HS-5 (cell line): ENCODE measurements at places on chromosomes 12 and 14.
A peak's percentile ranks its signal among the peaks of the same experiment; 100 is the strongest.

- DNase-seq: no peak
Observed at GRCh38 chr14:100674897-100675619, 51.6 kb upstream of the DLK1 start.

GRCh38 chr12:13199592-13199991 is 3.1 kb downstream of the EMP1 start:
- DNase-seq: no peak

DNA sequence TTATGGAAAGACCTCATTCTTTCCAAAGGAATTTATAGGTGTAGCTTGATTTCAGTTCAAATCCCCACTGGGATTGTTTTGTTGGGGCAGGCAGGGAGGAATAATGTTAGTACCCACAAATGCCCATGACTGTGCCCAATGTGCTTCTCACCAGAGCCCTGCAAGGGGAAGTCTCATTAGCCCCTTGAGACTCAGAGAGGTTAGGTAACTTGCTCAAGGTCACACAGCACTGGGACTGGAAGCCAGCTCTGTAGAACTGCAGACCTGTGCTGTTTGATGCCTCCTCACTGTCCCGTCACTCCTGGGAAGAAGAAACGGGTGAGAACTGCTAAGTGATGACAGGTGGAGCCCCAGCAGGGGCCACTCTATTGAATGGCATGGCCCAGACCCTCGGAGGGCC is 8.9 kb downstream of the ANKRD9 start:
- DNase-seq: no peak

GRCh38 chr12:61490526-61491498 is 769.4 kb upstream of the USP15 start:
- DNase-seq: peak; percentile 47

DNA sequence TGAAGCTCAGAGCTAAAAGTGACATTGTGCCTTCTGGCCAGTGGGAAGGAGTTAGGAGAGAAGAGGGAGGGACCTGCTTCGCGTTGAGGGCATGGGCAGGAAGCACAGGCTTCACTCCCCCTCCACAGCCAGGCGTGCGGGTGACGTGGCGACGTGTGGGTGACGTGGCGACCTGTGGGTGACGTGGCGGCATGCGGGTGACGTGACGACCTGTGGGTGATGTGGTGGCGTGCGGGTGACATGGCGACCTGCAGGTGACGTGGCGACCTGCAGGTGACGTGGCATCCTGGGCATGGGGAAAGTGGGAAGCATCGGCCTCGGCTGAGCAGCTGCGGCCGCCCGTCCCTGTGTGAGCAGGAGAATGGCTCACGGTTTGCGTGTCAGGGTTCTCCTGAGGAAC is 8.2 kb upstream of the GALNT9 start:
- no peak for DNase-seq

GRCh38 chr14:80215081-80215480 is 3.8 kb upstream of the DIO2 start:
- DNase-seq: no peak

DNA sequence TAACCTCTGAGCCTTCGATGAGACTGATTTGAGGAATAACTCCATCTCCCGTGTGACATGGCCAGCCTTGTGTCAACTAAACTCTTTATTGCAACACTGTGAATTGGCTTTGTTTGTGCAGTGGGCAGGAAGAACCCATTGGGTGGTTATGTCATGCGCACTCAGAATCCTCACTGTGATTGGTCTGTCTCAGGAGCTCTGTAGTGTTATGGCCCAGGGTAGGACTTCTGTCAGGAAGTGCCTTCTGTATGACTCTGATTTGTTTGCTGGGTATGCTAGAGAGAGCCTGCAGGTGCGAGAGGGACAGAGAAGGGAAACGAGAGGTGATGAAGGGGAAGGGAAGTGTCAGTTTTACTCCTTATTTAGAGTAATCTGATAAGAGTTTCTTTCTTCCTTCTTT is 71.5 kb upstream of the DCD start:
- DNase-seq: no peak

GRCh38 chr14:68401855-68402254 is 391.0 kb downstream of the ZFP36L1 start:
- DNase-seq: no peak

DNA sequence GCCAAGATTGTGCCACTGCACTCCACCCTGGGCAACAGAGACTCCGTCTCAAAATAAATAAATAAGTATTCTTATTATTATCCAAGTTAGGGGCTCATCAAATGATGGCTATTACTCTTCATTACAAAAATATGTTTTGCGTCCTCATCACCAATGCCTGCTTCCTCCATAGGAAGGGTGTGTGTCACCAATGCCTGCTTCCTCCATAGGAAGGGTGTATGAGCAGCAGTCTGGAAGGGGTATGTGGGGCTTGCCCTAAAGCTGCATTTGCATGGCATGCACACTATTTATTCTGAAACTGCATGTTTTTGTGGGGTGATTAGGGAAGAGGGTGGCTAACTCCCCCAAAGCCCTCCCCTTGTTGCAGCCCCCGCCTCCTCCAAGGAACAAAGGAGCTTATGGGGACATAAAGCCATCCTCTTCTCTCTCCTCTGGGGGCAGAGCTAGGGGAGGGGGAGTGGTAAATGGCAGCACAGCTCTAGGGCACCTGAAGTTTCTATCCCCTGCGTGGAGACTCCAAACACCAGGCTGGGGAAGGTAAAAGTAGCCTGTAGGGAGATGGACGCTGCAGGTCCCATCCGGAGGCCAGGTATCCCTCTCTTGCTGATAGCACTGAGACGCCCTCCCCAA is 1.3 kb downstream of the CAMKK2 start:
- DNase-seq: no peak

GRCh38 chr12:22255097-22255496 is 79.4 kb downstream of the ST8SIA1 start:
- DNase-seq: no peak

DNA sequence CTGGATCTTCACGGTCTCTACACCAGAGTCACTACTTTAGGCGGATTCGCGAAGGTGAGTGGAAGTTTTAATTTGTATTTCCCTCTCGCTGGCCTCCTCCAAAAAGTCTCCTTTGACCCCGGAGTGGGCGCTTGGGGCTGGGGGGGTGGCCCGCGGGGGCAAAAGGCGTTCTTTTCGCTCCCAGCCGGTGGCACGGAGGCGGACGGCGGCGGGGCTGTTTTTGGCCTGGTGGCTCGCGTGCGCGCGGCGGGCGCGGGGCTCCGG is 510 bp downstream of the ARID2 start:
- DNase-seq: no peak

GRCh38 chr12:67243260-67243659 is 25.9 kb upstream of the CAND1 start:
- DNase-seq: no peak

GRCh38 chr12:90045559-90045958 is 336.9 kb upstream of the ATP2B1 start:
- DNase-seq: no peak

DNA sequence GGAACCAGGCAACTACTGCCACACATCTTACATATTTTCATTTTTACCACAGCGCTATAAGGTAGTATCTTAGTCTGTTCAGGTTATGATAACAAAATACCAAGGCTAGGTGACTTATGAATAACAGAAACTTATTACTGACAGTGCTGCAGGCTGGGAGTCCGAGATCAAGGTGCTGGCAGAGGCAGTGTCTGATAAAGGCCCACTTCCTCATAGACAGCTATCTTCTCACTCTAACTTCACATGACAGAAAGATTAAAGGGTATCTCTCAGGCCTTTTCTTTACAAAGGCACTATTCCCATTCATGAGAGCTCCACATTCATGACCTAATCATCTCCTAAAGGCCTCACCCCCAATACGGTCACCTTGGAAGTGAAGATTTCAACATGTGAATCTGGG is 59.8 kb upstream of the MDM1 start:
- DNase-seq: no peak

GRCh38 chr14:32183151-32184058 is 18.4 kb upstream of the RNU6-7 start:
- no peak for DNase-seq

DNA sequence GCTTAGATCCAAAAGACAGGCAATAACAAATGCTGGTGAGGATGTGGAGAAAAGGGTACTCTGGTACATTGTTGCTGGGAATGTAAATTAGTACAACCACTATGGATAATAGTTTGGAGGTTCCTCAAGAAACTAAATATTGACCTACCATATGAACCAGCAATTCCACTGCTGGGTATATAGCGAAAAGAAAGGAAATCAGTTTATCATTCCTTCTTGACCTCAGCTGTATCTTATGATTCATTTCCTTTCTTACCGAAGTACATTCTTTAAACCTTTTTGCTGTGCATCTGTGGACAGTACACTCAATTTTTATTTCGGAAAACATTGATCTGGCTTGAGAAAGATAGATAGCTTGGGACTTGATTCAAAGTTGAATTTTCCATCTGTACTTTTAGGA is 183.2 kb upstream of the LRFN5 start:
- no peak for DNase-seq

DNA sequence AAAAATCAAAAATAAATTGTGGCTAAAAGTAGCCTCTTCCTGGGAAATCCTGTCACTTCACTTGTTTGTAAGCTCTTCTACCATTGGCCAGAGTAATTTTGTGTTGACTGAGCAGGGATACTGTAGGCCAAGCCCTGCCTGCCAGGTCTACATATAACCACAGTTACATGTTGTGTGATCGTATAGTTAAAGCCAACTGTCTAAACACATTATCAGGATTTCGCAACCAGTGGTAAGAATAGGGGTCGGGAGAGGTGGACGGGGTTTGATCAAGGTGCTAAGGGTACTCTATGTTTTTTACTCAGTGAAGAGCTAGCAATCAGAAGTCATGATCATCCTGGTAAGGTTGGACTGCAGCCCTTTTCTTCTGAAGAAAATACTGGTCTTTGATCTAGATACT is 13.4 kb downstream of the ANKRD13A start:
- DNase-seq: no peak

- no peak for DNase-seq
Observed at GRCh38 chr14:73003681-73004080, 23.2 kb downstream of the ZFYVE1 start.
